ENCODE measurements at places on chromosomes 3 and 15. TPM values are rescaled to one million over a fixed set of nuclear protein-coding genes. Genes with fewer than 3 reads are reported as not detected.

The SATB1 gene
- 13.5 TPM for total RNA-seq

The DAZL gene
- not detected for total RNA-seq

The LEKR1 gene
- 0.97 TPM for total RNA-seq

The ITGB5 gene
- total RNA-seq, result 231 TPM

The GAP43 gene
- not detected for total RNA-seq

The PTX3 gene
- total RNA-seq, result 22.5 TPM

The EIF4A2 gene
- 691 TPM for total RNA-seq

The TP63 gene
- total RNA-seq, result under 0.01 TPM

The DVL3 gene
- total RNA-seq, result 46.1 TPM

The CRYGS gene
- total RNA-seq, result 0.86 TPM

The CHL1 gene
- not detected for total RNA-seq

The ZCWPW2 gene
- 0.64 TPM for total RNA-seq

The P4HTM gene
- 26.8 TPM for total RNA-seq

The CSTA gene
- total RNA-seq, result not detected

The HCLS1 gene
- 4.8 TPM for total RNA-seq

The ANKRD63 gene
- total RNA-seq, result not detected

The PCLAF gene
- total RNA-seq, result 30.7 TPM

The GOLGA6B gene
- total RNA-seq, result not detected

The PLS1 gene
- 1.6 TPM for total RNA-seq
